Foreskin keratinocyte (primary cell): ENCODE measurements at places on chromosomes 1 and 21. TPM values are rescaled to one million over a fixed set of nuclear protein-coding genes. Genes with fewer than 3 reads are reported as not detected.

Gene BRWD1
- total RNA-seq, result 18.5 and 19.2 TPM in 2 replicates

Gene RHD
- not detected in 2 replicates for total RNA-seq

Gene ADCY10
- 0.14 TPM in 1 of 2 replicates, not detected in the other for total RNA-seq

Gene CFAP74
- total RNA-seq, result 0.03 and 0.07 TPM in 2 replicates

Gene TNFRSF8
- total RNA-seq, result 0.07 TPM in 2 replicates

Gene ITLN2
- not detected in 2 replicates for total RNA-seq

Gene DMBX1
- total RNA-seq, result not detected in 2 replicates

Gene CELA3B
- total RNA-seq, result not detected in 2 replicates

Gene SHISAL2A
- not detected in 2 replicates for total RNA-seq

Gene C1QB
- not detected in 2 replicates for total RNA-seq

- no peak for DNase-seq
Observed at GRCh38 chr1:153633161-153633753, 609 bp upstream of the CHTOP start.

- no peak for DNase-seq
Observed at GRCh38 chr1:22754824-22755223, 44.2 kb downstream of the EPHB2 start.

- DNase-seq, result no peak
Observed at GRCh38 chr1:100658716-100659026, 60.9 kb upstream of the VCAM1 start.

DNA sequence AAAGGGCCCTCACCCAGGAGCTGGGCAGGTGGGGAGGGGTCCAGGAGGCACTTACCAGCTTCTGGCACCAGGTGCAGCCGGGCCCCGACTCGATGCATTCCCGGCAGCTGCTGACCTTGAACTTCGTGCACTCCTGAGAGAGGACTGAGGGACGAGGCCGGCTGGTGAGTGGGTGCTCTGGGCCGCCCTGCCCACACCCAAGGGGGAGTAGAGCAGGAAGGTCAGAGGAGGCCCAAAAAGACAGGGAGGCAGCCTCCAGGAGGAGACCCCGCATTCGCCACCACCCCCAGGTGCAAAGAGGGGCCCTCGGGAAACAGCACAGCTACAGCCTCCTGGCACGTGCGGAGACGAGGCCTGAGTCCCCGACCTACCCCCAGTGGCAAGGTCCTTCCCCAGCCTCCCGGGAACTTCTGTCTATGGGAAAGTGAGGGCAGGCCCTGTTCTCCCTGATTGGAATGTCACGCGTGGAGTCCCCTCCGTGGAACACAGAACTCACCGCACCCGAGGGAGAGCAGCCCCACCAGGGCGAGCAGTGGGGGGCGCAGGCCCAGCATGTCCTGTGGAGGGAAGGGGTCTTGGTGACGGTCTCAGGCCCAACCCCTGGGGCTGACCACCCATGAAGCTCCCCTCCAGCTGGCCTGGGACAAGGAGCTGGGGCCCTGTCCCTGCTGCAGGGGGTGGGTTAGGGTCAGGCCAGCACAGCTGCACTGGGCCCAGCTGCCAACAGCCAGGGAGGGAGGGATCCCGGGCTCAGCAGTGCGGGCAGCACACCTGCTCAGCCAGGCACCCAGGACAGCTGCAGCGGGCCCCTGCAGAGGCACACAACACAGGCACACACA is 10.3 kb downstream of the ITGB2 start:
- no peak for DNase-seq

DNA sequence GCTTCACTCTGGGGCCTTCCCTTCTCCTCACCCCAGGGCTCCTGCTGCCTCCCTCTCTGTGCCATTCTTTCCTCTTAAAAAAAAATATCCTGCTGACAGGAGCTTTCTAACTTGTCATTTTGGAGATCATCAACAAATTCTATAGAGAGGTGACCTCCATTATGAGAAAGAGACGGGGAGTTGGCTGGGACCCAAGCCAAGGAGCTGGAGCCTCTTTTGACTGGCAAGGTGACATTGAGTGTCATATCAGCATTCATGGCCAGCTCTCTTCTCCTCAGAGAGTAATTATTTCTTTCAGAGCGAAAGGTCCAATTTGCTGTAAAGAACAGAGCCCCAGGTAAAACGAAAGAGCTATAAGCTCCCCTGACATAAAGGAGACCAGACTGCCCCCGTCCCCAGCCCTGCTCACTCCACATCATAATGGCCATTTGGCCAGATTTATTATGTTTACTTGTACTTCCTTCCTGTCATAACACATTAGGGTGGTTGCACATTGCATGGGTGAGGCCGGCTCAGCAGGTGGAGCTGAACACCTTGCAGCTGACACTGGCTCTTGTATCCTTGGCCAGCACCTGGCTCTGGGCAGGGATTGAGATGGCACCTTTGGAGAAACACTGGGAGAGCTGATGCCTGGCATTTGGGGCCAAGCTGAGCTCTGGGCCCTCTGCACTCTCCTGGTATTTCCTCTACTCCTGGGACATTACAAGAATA is 404.0 kb upstream of the VAMP3 start:
- no peak for DNase-seq

DNA sequence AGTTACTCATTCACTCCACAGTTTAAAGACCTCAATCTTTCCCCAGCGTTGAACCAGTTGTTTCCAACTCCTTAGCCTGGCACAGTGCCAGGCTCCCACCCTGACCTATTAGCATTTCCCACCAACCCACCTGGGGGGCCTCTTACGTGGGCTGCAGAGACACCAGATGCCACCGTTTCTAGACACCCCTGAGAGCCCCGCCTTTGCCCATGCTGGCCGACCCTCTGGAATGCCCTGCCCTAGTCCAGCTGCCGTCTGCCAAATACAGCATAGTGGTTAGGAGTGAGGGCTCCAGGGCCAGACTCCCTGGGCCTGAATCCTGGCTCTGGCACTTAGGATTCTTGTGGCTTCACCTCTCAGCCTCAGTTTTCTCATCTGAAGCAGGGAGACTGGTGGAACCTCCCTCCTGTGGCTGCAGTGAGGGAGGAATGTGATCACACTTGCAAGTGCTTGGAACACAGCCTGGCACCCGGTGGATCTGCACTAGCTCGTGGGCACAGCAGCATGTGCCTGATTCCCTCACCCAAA is 65.2 kb downstream of the TMCO4 start:
- no peak for DNase-seq

- DNase-seq, result no peak
Observed at GRCh38 chr1:117683571-117684285, 77.9 kb downstream of the TENT5C start.

GRCh38 chr1:9600861-9601834 is 12.4 kb downstream of the TMEM201 start:
- DNase-seq, result no peak

DNA sequence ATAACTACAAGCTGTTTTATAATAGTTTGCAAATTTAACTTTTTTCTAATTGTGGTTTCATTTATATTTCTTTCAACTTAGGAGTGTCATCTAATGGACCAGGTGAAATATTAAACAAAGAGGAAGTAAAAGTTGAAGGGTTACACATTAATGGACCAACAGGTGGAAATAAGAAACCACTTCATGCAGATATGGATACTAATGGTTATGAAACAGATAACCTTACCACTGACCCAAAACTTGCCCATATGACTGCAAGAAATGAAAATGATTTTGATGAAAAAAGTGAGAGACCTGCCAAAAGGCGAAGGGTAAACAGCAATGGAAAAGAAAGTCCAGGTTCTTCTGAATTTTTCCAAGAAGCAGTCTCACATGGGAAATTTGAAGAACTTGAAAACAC is 59.7 kb downstream of the MIER1 start:
- no peak for DNase-seq

- peak; percentile 46 for DNase-seq
Observed at GRCh38 chr1:20167126-20167525, 18.8 kb upstream of the UBXN10 start.

- DNase-seq, result no peak
Observed at GRCh38 chr1:3573500-3573899, 37.8 kb downstream of the MEGF6 start.

- DNase-seq, result no peak
Observed at GRCh38 chr1:237281481-237281880, 239.5 kb downstream of the RYR2 start.

DNA sequence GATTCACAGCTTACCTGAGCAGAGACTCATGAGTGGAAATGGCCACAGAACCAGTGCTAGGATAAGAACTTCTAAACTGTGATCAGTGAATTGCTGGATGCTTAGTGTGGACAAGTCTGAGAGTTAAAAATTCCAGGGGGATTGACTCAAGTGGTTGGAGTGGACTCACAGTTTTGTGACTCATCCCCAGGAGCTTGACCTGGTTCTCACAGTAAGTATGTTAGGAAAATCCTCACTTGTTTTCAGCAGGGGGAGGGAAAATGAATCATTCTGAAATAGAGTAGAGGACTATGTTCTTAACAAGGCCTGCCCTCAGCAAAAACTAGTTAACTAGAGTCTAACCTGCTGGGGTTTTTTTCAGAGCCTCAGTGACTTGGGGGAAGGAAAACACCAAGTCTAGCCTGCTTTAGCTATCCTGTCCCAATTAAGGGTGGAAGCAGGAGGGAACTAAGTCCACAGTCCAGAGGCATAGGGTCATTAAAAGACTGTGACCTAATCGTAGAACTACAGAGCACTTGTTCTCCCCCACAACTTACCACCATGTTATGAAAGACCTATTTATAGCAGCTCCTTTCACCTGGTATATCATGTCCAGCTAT is 6.1 kb upstream of the CDC73 start:
- peak; percentile 95 for DNase-seq

- peak; percentile 39 for DNase-seq
Observed at GRCh38 chr1:2449636-2450454, 26.2 kb upstream of the PLCH2 start.

DNA sequence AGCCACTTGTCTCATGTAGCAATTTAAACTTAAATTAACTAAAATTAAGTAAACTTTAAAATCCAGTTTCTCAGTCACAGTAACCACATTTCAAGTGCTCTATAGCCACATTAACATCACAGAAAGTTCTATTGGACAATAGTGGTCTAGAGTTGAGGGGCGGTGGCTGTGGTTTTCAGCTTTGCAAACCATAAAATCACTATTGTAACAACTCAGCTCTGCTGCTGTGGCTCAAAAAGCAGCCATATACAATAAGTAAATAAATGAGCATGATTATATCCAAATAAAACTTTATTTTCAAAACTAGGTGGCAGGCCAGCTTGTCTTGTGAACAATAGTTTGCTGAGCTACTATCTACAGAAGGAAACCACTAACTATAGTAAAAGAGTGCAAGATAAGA is 43.4 kb upstream of the C1orf53 start:
- no peak for DNase-seq

DNA sequence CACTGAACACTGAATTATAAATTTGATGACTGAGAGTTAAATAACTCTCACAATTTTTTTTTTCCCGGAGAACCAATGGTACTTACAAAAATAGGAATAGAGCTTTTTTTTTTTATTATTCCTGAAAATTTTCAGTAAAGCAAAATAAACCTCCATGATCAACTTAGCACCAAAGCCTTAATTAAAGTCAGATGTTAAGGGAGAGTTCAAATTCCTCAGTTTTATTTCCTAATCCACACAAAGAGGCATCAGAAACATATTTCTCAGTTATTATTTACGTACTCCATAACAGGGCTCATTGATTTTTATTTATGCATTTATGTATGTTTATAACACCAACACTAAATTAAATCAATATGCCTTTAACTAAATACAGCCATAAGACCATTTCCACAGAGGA is 55.5 kb downstream of the PLPPR5 start:
- no peak for DNase-seq

DNA sequence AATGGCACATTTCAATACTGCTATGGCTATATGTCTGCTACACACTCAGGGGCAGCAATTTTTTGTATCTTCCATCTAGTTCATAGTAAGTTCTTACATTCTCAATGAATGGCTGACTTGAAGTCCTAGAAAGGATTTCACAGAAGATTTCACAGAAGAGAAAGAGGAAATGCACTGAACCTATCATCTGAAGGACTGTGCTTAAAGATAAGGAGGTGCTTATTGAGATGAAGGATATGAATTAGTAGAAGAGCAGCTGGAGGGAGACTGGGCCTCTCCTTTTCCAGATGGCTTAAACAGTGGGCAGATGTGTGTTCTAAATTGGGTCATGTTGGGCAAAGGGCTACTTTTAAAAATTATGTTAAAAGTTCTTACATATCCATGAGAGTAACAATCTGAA is 14.6 kb downstream of the ADAR start:
- DNase-seq, result no peak

DNA sequence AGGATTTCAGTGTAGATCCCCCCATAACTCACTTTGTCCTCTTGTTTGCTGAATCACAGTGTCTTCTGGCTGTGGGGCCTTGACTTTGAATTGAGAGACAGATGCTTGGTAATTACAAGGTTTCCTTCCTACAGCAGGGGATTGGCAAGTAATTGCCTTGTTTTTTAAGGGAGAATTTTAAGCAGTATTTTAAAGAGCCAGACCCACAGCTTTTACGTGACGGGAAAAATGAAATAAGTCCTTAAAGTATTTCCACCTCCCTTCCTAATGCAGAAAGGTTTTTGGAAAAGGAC is 41.0 kb downstream of the PGBD5 start:
- no peak for DNase-seq

DNA sequence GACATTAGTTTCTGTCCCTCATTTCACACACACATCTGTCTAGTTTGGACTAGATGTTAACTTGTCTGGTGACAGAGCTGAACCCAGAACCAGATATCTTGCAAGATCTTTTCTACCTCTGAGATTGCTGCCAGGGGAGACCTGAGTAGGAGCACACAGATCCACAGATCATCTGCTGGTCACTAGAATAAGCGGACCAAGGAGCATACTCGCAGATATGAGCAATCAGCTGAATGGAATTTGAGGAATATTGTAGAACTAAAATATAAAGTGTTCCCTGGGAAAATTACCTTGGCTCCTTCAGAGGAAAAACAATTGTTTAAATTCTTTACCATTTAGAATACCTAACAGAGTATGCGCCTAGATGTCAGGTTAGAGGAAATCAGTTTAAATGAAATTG is 90.7 kb downstream of the TNFSF18 start:
- no peak for DNase-seq

GRCh38 chr1:66510407-66510806 is 23.5 kb upstream of the SGIP1 start:
- no peak for DNase-seq

GRCh38 chr1:91683598-91683951 is 182.9 kb downstream of the CDC7 start:
- DNase-seq, result no peak

GRCh38 chr1:18967066-18967690 is 10.7 kb upstream of the IFFO2 start:
- no peak for DNase-seq

GRCh38 chr1:58815686-58816071 is 31.8 kb upstream of the JUN start:
- DNase-seq, result no peak

DNA sequence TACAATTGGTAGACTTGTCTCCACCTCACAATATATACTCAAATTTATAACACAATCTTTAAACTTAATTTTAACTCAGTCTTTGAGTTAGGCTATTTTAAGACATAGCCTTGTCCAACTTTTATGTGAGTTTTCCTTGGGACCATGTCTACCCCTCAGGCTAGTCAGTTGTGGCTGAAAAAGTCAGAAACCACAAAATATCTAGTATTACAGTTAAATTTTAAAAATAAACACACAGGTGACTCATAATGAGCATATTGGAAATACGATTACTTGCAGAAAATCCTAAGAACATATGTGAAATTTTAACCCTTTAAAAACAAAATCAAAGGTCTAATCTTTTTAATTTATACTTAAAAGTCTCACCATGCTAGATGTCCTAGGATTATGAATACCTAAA is 4.8 kb upstream of the ASB17 start:
- no peak for DNase-seq

GRCh38 chr1:37647281-37647680 is 12.6 kb upstream of the RSPO1 start:
- DNase-seq, result no peak

- no peak for DNase-seq
Observed at GRCh38 chr21:32183396-32183795, 95.5 kb downstream of the MIS18A start.

- DNase-seq, result no peak
Observed at GRCh38 chr1:111778066-111778465, 22.4 kb downstream of the DDX20 start.
